Thymus (tissue), 14 donors: ENCODE measurements at places on chromosomes 13 and 19. TPM values are rescaled to one million over a fixed set of nuclear protein-coding genes. Genes with fewer than 3 reads are reported as not detected.

The ZNF429 gene
- polyA plus RNA-seq: 11.2 TPM

The CLEC17A gene
- polyA plus RNA-seq: 2.3 TPM

The ZNF221 gene
- 1.1 TPM for polyA plus RNA-seq

The ZAR1L gene
- polyA plus RNA-seq: 0.07 TPM

The FXYD1 gene
- polyA plus RNA-seq: 17.1 TPM

The DNAJC15 gene
- 20.6 TPM for polyA plus RNA-seq

The IL12RB1 gene
- 3.7 TPM for polyA plus RNA-seq

The PROSER3 gene
- 10.0 TPM for polyA plus RNA-seq

The NOP53 gene
- polyA plus RNA-seq: 621 TPM

The LYPD5 gene
- polyA plus RNA-seq: 3.2 TPM

The PPP1R12C gene
- 194 TPM for polyA plus RNA-seq

The EFNB2 gene
- 17.1 TPM for polyA plus RNA-seq

The SRRM5 gene
- 0.39 TPM for polyA plus RNA-seq

The CPB2 gene
- 0.16 TPM for polyA plus RNA-seq

The KLK10 gene
- polyA plus RNA-seq: 7.2 TPM

The P2RY11 gene
- 14.5 TPM for polyA plus RNA-seq

The KIR3DL1 gene
- polyA plus RNA-seq: 0.02 TPM

The NLRP11 gene
- 0.02 TPM for polyA plus RNA-seq

The NCR1 gene
- polyA plus RNA-seq: 0.46 TPM

The PCDH8 gene
- polyA plus RNA-seq: 1.1 TPM

The HRC gene
- 1.1 TPM for polyA plus RNA-seq

The IZUMO1 gene
- 0.18 TPM for polyA plus RNA-seq

The ZNF414 gene
- polyA plus RNA-seq: 27.6 TPM

The NANOS3 gene
- 2.6 TPM for polyA plus RNA-seq

The KIRREL2 gene
- 0.75 TPM for polyA plus RNA-seq
